Umbilical cord (tissue), 2 donors: ENCODE measurements at places on chromosomes 16 and 17. TPM values are rescaled to one million over a fixed set of nuclear protein-coding genes. Genes with fewer than 3 reads are reported as not detected.

The MEOX1 gene
- 4.6 TPM for total RNA-seq

The PPP4C gene
- 46.5 TPM for total RNA-seq

The HES7 gene
- not detected for total RNA-seq

The SOX15 gene
- total RNA-seq = 1.9 TPM

The TBC1D3C gene
- 8.7 TPM for total RNA-seq

The SPAG7 gene
- total RNA-seq = 40.2 TPM

The YPEL2 gene
- total RNA-seq = 54.4 TPM

The AOC2 gene
- total RNA-seq = 1.4 TPM

The SOCS3 gene
- 137 TPM for total RNA-seq

The TPPP3 gene
- total RNA-seq = 26.5 TPM

The KRTAP2-2 gene
- total RNA-seq = 8.4 TPM

The ABCA8 gene
- total RNA-seq = 72.2 TPM

The SCIMP gene
- total RNA-seq = 0.72 TPM

The MT1A gene
- total RNA-seq = not detected

The MT3 gene
- total RNA-seq = not detected

The UMOD gene
- total RNA-seq = 2.6 TPM

The EIF5A gene
- 136 TPM for total RNA-seq
